ENCODE measurements at places on chromosomes 6 and 20. TPM values are rescaled to one million over a fixed set of nuclear protein-coding genes. Genes with fewer than 3 reads are reported as not detected.

TREM1 gene
- polyA plus RNA-seq = not detected

- DNase-seq = no peak
These were observed 28.4 kb downstream of the SYNDIG1 start for GRCh38 chr20:24497851-24498250.

GRCh38 chr6:57108691-57109090 is 18.7 kb downstream of the ZNF451 start:
- no peak for DNase-seq

DNA sequence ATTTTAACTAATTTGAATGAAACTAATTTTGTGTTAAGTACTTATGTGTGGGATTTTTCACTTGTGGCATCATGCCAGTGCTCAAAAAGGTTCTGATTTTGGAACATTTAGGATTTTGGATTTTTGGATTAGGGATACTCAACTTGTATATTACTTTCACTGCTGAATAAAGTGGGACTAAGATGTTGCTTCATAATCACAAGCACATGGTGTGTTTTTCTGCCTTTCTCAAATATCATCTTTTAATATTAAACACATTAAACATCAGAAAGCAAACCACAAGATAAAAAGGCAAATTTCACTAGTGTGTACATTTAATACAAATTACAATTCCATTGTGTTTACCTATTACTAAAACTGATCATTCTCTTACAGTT is 89.8 kb downstream of the ARHGAP18 start:
- no peak for DNase-seq

Measured in left renal cortex interstitium (tissue), 4 donors.